ENCODE measurements at places on chromosomes 16 and 17.

- no peak for DNase-seq
Measured at GRCh38 chr17:41695954-41696757, 7.5 kb downstream of the EIF1 start.

- no peak for DNase-seq
Measured at GRCh38 chr16:89170346-89171215, 967 bp upstream of the CDH15 start.

DNA sequence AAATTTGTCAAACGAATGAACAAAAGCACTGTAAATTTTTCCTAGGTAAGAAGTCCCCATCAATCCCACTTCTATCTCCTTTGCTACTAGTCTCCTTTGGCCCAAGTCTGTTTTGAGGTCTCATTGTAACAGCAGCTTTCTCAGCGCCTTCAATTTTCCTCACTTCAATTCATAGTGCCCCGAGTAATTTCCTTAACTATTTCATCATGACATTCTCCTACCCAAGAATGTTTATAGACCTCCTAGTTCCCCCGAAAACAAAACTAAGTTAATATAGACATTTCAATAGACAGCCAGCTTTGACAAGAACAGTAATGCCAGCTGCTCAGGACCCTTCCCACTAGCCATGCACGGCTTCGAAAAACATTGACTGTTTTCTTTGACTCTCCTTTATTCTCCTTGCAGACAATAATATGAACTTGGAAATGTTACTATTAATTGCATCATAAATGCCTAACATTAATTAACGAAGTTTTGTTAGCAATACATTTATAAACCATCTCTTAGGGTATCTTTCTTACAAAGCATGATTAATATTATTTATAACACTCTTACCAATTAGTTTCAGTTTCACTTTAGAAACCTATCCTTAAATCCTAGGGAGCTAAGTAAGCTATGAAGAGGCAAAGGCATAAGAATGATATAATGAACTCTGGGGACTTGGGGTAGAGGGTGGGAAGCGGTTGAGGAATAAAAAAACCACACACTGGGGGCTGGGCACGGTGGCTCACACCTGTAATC lies 22.8 kb downstream of the GLG1 start:
- no peak for DNase-seq

GRCh38 chr17:1104222-1104621 lies 75.6 kb downstream of the ABR start:
- DNase-seq: no peak

- no peak for DNase-seq
Measured at GRCh38 chr16:4886151-4886550, 38.9 kb downstream of the UBN1 start.

GRCh38 chr16:67245674-67246080 lies 1.6 kb downstream of the FHOD1 start:
- DNase-seq: no peak

GRCh38 chr16:61944004-61944403 lies 92.2 kb downstream of the CDH8 start:
- DNase-seq: no peak

DNA sequence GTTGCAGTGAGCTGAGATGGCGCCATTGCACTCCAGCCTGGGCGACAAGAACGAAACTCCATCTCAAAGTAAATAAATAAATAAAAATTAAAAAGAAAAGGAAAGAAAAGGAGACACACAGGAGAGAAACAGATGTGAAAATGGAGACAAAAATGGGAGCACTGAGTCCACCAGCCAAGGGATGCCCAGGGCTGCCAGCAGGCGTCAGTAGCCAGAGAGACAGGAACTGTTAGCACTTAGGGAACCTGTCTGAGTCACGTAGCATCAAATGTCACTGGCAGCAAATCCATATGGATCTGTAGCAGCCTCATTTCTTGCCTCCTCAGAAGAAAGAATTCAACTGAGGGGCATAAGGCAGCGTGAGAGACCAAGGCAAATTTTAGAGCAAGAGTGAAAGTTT lies 79.7 kb downstream of the CYLD start:
- no peak for DNase-seq

GRCh38 chr17:74070374-74070773 lies 133.1 kb upstream of the RPL38 start:
- DNase-seq: no peak

DNA sequence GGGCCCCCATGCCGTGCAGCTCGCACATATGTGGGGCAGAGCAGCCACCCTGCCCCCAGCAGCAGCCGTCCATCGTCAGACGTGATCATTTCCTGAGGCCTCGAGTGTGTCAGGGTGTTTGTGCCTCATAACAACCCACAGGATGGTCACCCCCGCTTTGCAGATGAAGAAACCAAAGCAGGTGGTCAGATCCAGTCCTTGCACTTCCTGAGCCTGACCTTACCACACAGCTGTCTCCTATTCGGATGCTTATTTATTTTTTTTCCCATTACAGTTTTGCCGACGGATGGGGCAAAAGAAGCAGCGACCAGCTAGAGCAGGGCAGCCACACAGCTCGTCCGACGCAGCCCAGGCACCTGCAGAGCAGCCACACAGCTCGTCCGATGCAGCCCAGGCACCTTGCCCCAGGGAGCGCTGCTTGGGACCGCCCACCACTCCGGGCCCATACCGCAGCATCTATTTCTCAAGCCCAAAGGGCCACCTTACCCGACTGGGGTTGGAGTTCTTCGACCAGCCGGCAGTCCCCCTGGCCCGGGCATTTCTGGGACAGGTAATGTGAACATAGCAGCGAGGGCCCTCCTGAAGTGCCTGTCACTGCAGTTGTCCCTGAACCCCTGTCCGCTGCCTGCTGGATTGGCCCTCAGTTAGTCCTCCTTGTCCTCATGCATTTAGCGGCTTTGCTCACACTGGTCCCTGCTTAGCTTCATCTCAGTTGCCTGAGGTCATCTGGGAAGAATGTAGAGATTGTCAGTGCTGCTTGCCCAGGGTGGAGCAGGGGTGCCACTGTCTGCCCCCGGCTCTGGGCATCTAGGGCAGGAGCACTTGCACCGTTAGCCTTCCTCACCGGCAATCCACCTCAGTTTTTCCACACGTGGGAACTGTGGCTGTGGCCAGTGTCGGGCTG lies 1.4 kb downstream of the MPG start:
- DNase-seq: no peak

DNA sequence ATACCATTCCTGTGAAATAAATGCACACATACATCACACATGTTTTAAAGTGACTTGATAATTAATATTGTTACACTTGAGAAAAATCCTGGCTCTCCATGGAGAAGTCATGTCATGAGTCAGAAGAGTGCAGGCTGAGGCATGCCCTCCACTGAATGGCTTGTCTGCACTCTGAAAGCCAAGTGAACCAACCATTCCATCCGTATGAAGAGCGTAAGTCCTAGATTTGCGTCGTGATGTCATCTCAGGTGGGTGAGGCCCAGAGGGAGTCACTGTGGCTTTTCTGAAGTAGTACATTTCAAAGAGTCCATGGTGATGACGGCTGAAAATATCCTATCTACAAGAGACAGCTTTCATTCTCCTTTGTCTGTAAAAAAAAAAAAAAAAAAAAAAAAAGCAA lies 83.5 kb upstream of the IRX5 start:
- DNase-seq: no peak

DNA sequence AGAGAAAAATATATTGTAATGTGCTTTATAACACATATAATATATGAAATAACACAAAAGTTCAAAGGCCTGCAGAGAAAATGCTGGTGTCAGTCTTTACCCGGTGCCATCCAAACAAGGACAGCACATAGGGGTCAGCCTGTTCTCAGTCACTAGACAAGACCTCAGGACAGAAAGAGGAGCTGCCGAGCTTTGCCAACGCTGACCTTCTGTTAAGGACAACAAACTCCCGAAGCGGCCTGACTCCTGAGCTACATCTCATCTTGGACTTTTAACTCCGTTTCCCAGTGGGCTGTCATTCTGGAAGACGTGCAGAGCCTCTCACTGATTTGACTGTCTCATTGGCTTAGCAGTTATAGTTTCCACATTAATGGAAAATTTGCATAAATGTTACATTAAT lies 6.9 kb downstream of the ELAC2 start:
- no peak for DNase-seq

DNA sequence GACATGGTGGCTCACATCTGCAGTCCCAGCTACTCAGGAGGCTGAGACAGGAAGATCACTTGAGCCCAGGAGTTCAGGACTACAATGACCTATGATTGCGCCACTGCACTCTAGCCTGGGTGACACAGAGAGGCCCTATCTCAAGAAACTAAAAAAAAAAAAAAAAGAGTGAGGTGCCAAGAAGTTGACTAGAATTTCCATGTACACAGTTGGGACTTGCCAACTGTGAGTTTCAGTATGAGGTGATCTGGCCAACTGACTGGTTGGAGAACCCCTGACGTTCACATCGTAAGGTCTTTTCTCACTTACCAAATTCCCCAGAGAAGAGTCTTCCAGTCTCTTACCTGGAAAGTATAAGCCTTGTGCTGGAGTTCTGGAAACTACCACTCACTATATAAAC lies 3.1 kb upstream of the MED11 start:
- DNase-seq: no peak

- DNase-seq: no peak
Measured at GRCh38 chr17:80427366-80428282, 12.7 kb downstream of the ENDOV start.

- no peak for DNase-seq
Measured at GRCh38 chr17:18004345-18004744, 31.7 kb downstream of the DRC3 start.

DNA sequence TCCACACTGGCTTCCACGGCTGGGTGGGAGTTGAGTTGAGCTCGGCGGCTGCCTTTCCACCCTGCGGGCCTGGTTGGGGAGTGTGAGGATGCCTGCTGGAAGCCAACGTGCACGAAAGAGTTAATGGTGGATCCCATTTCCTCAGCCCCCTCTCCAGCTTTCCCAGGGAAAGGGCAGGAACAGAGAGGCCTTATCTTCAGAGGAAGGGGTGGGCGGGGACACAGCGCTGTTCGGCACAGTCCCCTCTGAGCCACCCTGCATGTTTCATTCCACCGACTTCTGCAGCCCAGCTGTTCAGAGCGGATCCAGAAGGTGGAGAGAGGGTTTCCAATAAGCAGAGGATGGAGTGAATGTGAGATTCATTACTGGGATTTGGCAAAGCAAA lies 295.3 kb downstream of the SEC14L1 start:
- no peak for DNase-seq

DNA sequence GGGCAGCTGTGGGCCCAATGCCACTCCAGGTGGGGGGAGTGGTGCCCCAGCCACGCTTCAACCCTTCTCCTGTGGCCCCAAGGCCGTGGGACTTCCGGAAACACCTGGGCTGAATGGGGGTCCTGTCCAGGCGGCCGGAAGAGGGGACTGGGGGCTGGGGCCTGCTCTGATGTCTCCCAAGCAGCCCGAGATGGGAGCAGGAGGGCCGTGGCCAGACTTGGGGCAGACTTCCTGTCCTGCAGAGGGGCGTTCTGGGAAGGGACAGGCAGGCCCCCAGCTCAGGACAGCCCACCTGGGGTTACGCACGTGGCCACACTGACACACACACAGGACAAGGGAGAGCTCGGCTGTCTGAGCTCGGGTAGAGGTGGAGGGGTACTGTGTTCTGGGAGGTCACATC lies 5.1 kb downstream of the HSD3B7 start:
- DNase-seq: no peak

- no peak for DNase-seq
Measured at GRCh38 chr17:75475144-75475835, 18.9 kb downstream of the TMEM94 start.

DNA sequence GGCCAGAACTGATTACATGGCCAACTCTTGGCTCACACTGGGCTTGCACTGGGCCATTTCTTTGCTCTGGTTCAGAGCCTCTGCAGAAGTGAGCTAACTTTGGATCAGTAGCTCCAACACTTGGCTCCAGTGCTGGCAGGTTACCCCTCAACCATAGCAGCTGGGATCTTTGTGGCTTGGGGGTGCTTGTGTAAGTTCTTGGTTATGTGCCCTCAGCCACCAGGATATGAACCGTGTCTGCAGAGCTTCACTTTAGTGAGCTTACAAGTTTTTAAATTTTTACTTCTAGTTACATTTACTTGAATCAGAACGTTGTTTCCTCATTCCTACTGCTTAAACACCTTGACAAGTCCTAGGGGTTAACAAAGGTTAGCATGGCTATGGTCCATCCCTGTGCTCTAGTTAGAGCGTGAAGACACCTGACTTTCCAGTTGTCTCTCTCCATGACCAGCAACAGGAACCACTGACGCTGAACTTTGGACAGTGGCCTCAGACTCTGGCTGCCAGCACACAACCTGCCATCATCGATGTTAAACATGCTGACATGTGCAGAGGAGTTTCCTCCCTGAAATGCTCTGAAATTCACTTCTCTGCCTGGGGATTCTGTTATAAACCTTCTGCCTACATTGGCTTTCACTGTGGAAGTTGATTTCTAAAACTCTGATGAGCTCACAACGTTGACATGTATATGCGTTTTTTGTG lies 4.1 kb downstream of the PDF start:
- no peak for DNase-seq

- no peak for DNase-seq
Measured at GRCh38 chr17:16378636-16379282, 2.1 kb upstream of the UBB start.

DNA sequence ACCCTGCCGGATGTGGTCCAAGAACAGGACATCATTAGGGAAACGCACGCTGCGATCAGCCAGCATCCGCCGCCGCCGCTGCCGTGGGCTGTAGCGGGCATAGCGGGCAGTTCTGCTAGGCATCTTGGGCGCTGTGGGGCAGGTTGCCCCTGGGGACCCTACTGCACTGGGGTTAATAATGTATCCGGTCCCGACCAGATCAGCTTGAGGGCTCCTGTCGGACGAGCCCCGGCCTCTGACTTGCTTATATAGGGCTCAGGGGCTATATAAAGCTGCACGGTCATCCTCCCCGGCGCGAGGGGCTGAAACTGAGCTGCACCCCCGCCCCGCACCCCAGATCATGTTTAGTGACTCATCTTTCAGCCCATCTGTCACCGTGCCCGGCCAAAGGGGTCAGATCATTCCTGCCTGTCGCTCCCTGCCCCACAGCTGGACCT lies at the start of gene PPP1R27:
TSS of gene PPP1R27 (minus strand) at position 220 of the 437 bp plus-strand sequence. CDS start at position 123, 97 bp downstream.
- DNase-seq: no peak

DNA sequence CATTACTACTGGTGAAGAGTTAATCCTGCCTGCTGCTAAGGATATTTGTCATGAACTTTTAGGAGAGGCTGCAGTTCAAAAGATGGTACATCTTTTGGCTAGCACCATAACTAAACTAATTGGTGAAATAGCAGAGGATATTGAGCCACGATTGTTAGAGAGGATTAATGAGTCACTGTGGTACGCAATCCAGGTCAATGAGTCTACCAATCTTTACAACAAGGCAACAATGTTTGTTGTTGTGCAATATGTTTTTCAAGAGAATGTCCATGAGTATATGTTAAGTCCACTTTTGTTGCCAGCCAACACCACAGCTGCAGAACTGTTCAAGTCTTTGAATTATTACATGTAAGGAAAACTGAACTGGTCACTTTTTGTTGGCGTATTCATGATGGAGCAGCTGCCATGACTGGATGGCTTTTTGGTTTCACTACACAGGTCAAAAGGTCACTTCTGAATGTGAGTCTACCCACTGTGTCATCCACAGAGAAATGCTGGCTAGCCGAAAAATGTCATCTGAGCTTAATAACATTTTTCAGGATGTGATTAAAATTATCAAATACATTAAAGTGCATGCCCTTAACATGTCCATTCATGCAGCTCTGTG lies 402.6 kb upstream of the KIF2B start:
- DNase-seq: no peak

- no peak for DNase-seq
Measured at GRCh38 chr16:68359398-68360191, 48.8 kb downstream of the PRMT7 start.

- no peak for DNase-seq
Measured at GRCh38 chr16:72113616-72113945, 19.9 kb downstream of the DHX38 start.
